ENCODE measurements at places on chromosomes 6 and 20.
A peak's percentile ranks its signal among the peaks of the same experiment; 100 is the strongest.

DNA sequence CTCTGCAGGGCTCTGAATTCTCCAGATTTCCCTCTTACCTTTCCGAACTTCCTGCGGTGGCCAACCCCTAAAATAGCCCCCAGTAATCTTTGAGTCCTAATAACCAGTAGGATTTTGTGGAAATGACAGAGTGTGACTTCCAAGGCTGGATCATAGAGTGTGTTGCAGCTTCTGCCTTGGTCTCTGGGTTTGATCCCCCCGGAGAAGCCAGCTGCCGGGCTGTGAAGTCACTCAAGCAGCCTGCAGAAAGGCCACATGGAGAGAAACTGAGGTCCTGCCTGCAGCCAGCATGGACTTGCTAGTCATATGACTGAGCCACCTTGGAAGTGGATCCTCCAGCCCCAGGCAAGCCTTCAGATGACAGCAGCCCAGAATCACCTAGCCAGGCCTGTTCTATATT, 46.3 kb upstream of the SCRT2 start:
- DNase-seq = no peak

- DNase-seq = no peak
Observed at GRCh38 chr20:2080532-2081224, 20.9 kb upstream of the STK35 start.

DNA sequence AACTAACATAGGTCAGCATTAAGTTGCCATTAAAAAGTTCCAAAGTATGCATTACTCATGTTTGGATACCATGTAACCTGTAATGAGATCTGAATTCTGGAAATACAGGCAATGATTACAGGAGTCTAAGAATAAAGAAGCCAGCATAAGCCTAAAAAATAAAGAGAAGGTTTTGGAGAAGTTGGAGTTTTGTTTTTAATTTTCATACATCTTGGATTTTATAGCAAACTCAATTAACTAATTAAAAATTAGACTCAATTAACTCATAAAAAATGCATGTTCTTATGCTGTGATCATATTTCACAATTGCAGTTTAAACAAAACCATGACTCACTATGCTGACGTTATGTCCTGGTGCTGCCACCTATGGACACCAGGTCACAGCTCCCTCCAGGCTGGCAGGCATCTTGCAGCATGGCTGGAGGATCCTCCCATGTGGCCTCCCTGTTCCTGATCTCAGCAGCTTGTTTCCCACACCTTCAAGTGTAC, 648.8 kb upstream of the AGPAT4 start:
- DNase-seq = peak; percentile 78

DNA sequence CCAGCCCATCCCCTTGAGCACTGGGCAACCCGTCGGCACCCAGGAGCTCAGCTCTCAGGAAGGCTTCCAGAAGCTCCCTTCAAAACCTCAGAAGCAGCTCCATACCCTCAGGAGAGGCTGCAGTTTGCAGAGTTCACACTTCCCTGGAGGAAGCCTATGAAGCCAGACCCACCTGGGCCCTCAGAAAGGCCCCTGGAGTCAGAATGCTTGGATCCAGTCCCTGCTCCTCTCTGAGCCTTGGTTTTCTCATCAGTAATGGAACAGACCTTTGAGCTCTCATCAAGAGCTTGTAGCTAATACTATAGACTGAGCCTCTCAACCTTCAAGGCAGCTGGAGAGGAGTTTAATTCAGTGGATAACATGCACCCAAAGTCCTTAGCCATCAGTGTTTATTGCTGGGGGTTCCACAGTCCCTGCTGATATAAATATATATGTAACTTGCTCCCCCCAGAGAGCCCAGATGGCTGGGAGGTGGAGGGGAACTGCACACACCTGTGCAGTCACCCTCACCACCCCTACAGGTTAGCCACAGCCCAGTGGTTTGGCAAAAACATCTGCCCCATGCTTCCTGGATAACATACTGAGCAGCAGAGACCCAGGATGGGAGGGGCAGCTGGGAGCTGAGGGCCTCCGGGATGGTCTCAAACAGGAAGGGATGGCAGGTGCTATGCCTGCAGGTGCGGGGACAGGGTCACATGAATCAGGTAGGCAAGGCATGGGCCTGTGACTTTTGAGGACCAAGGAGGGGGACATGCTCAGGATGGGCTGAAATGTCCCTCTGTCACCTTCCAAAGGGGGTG, 120.1 kb downstream of the SNX5 start:
- peak; percentile 35 for DNase-seq

DNA sequence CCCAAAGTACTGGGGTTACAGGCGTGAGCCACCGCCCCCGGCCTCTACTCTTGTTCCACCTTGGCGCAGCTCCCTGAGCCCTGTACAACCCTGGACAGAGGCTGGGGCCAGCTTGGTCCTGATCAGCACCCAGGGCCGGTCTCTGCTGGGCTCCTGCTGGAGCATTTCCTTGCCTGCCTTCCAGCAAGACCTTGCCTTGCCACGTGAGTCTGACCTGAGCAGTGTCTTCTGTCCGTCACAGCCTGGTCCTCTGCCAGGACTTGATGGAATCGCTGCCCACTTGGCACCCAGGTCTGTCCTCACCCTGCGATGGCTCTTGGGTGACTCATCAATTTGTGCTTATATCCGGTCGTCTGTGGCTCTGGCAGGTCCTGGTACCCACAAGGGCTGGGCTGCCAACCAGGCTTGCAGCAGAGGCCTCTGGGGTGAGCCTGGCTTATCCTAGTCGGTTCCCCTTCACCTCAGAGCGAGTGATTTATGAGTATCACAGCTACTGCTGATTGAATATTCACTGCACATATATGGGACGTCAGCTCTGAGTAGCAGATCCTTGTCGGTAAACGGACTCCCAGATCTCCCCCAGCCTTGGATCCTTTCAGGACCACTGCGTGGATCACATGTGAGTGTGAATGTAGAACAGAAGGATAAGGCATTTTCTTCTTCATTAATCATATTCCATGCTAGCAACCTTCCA, 10.1 kb upstream of the SULF2 start:
- DNase-seq = no peak

- DNase-seq = no peak
Observed at GRCh38 chr6:13952101-13952500, 27.3 kb downstream of the RNF182 start.

DNA sequence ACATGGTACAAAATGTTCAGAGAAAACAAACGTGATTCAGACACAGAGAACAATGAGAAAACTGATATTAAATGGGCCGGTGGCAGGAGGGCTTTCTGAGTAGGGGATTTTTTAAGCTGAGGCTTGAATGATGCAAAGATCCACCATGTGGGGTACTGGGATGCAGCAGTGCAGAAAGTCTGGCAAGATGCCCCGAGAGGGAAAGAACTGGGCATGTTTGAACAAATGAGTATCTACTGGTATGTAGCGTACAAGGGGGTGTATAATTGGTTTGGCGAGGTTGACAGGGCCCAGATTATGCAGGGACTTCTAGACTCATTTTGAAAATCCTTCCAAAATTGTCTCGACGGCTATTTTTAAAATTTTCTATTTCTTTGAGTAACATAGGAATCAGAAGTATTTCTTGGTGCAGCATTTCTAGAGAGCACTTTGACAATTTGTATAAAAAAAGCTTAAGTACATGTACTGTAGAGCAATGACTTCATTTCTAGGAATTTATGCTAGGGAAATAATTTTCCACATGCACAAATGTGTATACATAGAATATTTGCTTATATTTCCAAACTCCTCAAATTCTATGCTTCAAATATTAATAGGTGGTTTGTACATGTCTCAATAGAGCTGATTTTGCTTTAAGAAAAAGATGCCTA, 119.6 kb upstream of the DOK5 start:
- no peak for DNase-seq

DNA sequence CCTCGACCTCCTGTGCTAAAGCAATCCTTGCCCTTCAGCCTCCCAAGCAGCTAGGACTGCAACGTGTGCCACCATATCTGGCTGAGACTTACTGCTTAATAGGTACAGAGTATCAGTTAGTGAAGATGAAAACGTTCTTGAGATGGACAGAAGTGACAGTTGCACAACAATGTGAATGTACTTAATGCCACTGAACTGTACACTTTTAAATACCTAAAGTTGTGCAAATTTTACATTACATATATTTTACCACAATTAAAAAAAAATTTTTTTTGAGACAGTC, 25.9 kb downstream of the NUDT3 start:
- no peak for DNase-seq

DNA sequence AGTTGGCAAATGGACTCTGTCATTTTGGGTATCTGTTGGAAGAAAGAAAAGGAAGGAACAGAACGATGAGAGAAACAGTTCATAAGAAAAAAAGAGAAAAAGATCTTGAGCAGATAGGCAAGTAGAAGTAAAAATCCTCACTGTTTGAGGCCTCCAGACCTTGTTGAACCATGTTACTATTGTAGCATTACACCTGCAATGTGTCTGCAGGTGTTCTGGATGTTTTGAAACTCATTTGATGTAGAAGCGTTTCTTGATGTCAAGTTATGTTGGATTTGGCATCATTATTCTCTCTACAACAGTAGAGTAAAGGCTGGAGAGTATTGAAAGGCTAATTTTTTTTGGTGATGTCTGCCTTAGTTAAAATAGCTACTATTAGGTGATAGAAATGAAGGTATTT, 108.7 kb downstream of the CARMIL1 start:
- DNase-seq = no peak

GRCh38 chr6:148521586-148521985, 178.9 kb downstream of the SASH1 start:
- no peak for DNase-seq

- DNase-seq = no peak
Observed at GRCh38 chr6:158625881-158626305, 18.6 kb downstream of the DYNLT1 start.

Measured in hematopoietic multipotent progenitor cell (in vitro differentiated cells).